ENCODE measurements at places on chromosomes 6 and 20.

GRCh38 chr6:89452281-89452680 is 19.3 kb downstream of the ANKRD6 start:
- no peak for DNase-seq

- no peak for DNase-seq
These were observed at the start of gene NECAB3 for GRCh38 chr20:33674294-33675135. NECAB3 (minus strand) TSS chr20:33674428; CDS start chr20:33674352, 76 bp downstream.

- DNase-seq: no peak
These were observed 26.6 kb upstream of the SNAP91 start for GRCh38 chr6:83735461-83735860.

DNA sequence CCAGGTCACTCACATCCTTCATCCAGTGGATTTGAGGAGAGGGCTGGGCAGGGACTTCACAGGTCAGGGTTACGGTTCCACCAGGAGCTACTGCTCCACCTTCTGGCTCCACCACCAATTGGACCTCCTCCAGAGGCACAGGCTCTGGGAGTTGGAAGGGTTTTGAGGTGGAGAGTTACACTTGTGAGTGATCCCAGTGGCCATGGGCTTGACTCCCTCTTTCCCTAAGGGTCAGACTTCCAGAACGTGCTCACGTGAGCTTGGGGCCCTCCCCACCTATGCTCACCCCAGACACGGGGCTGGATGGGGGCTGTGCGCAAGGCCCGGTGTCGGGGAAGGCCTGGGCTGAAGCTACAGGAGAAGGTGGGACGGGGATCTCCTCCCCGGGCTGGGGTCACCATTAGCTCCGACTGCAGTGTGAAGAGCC is 1.5 kb downstream of the AGER start:
- no peak for DNase-seq

- no peak for DNase-seq
These were observed 20.7 kb upstream of the CGA start for GRCh38 chr6:87115402-87116135.

All from activated CD4-positive, CD25-positive, alpha-beta regulatory T cell treated with anti-CD3 and anti-CD28 coated beads, Interleukin-2, amount 50 U/mL, for 16 hours (primary cell).